PC-9 (cell line): ENCODE measurements at places on chromosomes 3 and 15. TPM values are rescaled to one million over a fixed set of nuclear protein-coding genes. Genes with fewer than 3 reads are reported as not detected.

GRCh38 chr15:73366766-73367623 lies 1.8 kb downstream of the HCN4 start:
- H3K27me3 ChIP-seq, result peaks cover 60% of the 10 kb centered on the region
- DNase-seq, result no peak
- H3K27ac ChIP-seq, result no peak overlapping the region
- H3K4me3 ChIP-seq, result no peak overlapping the region
- H3K4me1 ChIP-seq, result no peaks in the 10 kb centered on the region

- no peaks in the 10 kb centered on the region for H3K27me3 ChIP-seq
- peaks cover 62% of the 10 kb centered on the region for H3K4me1 ChIP-seq
- no peak overlapping the region for H3K27ac ChIP-seq
Measured at GRCh38 chr3:149382101-149382467, 4.6 kb upstream of the TM4SF1 start.

DNA sequence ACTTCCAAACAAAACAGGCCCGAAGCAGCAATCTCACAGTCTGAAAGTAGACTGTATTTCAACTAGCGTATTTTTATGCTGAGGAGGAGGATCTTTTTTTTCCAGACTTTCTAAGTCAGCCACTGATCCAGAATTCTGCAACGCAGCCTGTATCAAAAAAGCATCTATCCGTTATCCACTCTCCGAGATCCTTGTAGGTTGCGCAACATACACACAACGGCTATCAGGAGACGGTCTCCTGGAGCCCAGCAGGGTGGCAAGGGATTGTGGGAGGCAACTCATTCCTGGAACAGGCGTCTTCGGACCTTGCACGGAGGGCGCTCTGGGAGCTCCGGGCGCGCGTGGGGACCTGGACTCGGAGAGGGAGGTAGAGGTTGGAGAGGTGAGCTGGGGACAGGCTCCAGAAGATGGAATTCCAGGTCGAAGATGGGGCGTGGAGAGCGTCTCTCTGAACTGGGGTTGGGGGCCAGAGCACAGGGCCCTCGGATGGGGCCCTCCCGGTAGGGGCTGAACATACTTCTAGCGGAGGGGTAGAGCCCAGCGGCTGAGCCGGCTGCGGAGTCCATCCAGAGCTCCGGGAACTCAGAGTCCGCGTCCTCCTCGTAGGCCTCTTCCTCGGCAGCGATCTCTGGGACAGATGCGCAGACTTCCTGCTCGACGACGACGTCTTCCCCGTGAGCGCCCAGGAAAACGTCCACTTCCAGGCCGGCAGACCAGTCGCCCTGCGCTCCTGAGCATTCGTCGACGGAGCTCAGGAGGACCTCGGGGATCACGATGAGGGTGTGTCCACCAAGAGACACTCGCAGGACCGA lies 932 bp downstream of the PRR23C start:
- no peaks in the 10 kb centered on the region for H3K36me3 ChIP-seq
- peaks cover 3% of the 10 kb centered on the region; the same call in 1 of the 2 replicates for H3K27me3 ChIP-seq
- no peaks in the 10 kb centered on the region for H3K4me1 ChIP-seq
- H3K27ac ChIP-seq, result no peak overlapping the region
- H3K4me3 ChIP-seq, result no peak overlapping the region

The CSK gene
- total RNA-seq, result 78.3 TPM in 2 replicates

- H3K36me3 ChIP-seq, result no peaks in the 10 kb centered on the region
- no peak overlapping the region for H3K4me3 ChIP-seq
- no peaks in the 10 kb centered on the region for H3K4me1 ChIP-seq
- no peaks in the 10 kb centered on the region for H3K27me3 ChIP-seq
- no peak overlapping the region for H3K27ac ChIP-seq
Measured at GRCh38 chr3:21718161-21718765, 32.7 kb downstream of the ZNF385D start.

The IMPG2 gene
- 0.05 and 0.11 TPM in 2 replicates for total RNA-seq

- H3K4me1 ChIP-seq, result no peaks in the 10 kb centered on the region
- no peak overlapping the region for H3K4me3 ChIP-seq
- no peak for DNase-seq
- no peak overlapping the region for H3K27ac ChIP-seq
Measured at GRCh38 chr3:26018889-26019288, 229.0 kb downstream of the OXSM start.
